NCI-H2171 (cell line): ENCODE measurements at places on chromosomes 2 and 18.

DNA sequence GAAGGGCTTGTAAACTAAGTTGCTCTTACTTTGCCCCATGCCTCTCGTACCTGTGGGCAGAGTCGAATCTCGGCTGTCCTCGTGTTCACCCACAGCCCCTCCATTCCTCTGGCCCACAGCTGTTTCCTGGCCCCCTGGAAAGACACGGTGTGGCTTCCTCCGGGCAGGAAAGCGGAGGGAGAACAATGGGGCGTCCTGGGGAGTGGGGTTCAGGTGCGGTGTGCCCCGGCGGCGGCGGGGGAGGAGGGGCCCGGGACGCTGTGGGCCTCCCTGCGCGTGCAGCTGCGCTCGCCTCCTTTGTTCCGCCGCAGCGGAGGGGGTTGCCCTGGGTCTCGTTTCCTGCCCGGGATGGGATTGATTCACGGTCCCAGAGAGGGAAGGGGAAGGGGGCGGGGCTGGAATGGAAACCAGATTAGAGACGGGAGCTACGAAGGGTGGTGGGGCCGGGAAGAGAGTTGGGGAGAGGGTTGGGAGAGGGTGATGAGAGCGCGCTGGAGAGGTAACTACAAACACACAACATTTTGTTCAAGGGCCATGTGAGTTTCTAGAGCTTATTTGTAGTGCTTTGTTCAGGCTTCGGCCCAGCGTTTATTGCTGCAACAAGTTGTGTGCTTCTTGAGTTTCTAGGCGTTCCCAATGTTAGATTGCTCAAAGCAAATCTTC lies 796 bp downstream of the MYO1B start:
- DNase-seq: peak; percentile 80

DNA sequence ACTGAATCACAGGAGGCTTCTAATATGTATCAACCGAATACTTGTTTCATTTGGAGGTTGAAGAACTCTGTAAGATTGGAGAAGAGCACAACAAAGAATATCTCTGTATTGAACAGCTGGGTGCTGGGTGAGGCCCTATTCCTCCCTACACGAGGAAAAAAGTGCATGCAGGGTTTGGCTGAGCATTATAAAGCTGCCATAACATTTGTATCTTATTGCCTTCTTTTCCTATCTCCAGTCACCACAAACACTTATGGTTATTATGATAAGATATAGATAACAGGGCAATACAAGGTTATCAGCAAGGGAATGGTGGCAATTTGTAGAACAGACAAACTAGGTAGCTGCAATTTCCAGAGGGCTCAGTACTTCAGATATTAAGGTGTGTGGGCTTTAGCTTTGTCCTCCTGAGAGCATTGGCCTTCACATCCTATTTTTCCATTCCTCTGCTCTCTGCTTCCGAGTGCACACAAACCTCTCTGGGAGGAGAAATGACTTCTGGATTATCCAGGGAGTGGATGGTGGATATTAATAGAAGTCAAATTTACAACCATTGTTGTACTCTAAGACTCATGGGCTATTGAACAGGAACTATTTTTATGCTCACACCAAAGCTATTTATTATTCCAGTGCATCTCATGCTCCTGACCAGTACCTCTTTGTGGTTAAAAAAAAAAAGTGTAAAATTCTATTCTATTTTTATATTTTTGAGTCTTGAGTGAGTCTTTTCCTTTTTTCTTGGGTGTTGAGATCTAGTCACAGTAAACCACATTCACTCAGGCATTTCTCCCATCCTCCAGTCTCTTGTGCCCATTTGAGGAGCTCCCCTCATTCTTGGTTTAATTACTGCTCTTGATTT lies 248.4 kb downstream of the ETAA1 start:
- DNase-seq: no peak

DNA sequence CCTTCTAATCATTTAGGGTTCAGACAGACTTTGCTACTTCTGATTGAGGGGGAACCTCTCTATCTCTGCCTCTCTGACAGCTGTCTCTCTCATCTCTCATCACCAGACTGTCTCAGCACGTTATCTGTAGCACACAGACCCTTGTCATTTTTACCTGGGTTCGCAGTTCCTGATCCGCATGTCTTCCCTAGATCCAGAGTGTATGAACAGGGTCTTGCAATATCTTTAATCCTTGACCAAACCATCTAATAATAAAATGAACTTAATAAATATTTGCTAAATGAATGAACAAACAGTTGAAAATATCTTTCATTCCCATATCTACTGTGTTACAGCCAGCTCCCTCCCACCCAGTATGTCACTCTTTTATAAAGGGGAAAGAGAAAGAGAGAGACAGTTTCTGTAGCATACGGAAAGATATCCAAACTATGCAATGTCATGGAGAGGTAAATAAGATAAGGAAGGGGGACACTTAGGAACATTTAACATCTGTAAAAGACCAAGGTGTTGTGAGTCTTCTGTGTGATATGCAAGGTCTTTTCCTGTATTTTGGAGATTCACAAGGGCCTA lies 507.6 kb downstream of the SUCLG1 start:
- no peak for DNase-seq

GRCh38 chr2:151760139-151760650 lies 25.9 kb upstream of the NEB start:
- no peak for DNase-seq

DNA sequence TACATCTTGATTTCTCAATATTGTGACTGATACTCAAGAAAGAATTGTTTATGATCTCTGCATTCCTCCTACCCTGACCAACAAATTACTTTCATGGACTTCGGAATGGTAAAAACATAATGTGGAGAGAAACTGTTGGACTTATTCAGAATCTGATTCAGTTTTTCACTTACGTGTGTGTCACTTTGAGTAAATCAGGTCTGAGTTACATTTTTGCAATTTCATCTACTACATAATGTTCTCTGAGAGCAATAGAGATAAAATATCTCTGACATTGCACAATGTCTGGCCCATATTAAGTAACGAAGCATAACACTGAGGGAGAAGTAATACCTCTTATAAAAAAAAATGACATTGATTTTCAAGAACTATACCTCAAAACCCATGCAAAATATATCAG lies 1337.9 kb upstream of the CHAC2 start:
- no peak for DNase-seq

GRCh38 chr2:239305222-239305575 lies 95.6 kb downstream of the HDAC4 start:
- DNase-seq: no peak

DNA sequence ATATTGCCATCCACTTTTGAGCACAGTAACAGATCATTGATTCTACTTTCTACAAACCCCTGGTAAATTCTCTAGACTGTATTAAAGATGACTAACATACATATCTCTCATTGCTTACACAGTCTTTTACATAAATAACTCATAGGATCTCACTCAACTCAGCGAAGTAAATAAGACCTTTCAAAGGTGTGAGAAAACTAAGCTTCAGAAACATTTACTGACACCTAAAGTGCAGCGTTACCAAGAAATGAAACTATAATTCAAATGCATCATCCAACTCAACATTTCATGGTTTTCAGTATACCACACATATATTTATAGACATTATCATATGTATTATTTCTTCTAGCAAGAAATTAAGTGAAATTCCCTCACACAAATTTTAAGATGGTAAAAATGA lies 189.8 kb downstream of the METTL4 start:
- no peak for DNase-seq

- DNase-seq: no peak
Measured at GRCh38 chr2:120347396-120348060, 1.6 kb downstream of the INHBB start.

DNA sequence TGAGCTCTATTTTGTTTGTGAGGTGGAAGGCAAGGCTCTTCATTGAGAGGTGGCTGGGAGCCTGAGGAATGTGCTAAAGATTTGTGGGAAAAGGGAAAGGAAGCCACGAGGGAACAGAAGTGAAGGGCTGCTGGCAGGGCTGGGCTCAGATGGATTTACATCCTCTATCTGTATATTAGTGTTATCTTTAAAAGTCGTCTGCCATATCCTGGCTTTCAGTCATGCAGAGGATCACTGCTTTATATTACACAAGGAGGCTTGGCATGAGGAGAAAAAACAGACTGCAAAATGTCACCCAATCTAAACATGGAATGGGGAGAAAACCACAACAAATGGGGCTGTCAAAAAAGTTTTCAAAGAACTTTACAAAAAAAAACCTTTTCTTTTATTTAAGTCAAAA lies 434.4 kb downstream of the HRH4 start:
- no peak for DNase-seq

- no peak for DNase-seq
Measured at GRCh38 chr2:102075479-102075878, 67.1 kb upstream of the IL1R1 start.

- DNase-seq: no peak
Measured at GRCh38 chr2:60480089-60480773, 73.2 kb downstream of the BCL11A start.

- no peak for DNase-seq
Measured at GRCh38 chr2:189835855-189836558, 51.8 kb downstream of the PMS1 start.

GRCh38 chr2:199364153-199364552 lies 93.6 kb downstream of the SATB2 start:
- DNase-seq: no peak

GRCh38 chr18:79631096-79631507 lies 48.5 kb upstream of the CTDP1 start:
- no peak for DNase-seq

DNA sequence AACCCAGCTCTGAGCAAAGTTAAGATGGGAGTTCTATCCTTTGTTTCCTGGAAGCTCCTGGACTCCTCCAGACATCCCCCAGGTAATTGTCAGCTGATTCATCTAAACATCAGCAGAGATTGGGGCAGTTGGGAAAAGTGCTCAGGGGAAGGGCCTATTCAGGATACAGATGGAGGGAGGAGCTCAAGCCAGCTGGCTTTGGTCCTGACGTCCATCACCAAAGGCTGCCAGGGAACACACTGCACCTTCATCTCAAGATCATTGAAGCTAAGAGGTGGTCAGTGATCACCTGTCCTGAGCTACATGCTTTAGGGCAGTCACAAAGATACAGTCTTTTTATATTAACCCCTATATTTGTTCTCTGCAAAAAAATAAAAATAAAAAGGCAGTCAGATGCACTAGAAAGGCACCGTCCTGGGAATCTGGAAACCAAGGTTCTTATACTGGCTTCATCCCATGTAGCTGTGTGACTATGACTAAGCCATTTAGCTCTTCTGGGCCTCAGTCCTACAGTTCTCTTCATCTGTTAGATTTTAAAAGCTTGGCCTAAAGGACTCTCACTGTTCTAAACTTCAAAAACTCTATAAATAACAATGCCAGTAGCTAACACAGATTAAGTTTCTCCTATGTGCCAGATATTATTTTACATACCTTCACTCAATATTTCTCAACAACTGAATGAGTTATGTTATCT lies 446.5 kb downstream of the BCL11A start:
- DNase-seq: no peak

GRCh38 chr2:192049362-192049761 lies 145.4 kb downstream of the TMEFF2 start:
- no peak for DNase-seq

- DNase-seq: no peak
Measured at GRCh38 chr2:76320716-76321115, 610.0 kb upstream of the GCFC2 start.

GRCh38 chr2:10224734-10225133 lies 78.0 kb upstream of the HPCAL1 start:
- DNase-seq: no peak

DNA sequence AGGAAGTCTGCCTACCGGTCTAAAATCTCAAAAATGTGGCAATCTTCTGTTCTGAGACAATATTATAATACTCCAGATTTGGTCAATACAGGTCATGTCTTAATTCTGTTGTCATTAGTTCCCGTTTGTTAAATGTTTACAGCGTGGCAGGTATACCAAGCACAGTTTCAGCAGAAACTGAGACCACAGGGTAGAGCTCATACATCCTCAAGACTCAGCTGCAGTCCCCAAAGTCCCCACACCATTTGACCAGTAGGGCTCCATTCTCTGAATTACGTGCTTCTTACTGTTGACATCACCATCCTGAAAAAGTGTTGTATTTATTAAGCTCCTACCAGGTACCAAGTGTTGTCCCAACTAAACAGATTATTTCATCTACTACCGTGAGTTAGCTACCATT lies 157.1 kb downstream of the MC4R start:
- no peak for DNase-seq

GRCh38 chr2:146982393-146982846 lies 862.4 kb upstream of the ACVR2A start:
- DNase-seq: no peak

DNA sequence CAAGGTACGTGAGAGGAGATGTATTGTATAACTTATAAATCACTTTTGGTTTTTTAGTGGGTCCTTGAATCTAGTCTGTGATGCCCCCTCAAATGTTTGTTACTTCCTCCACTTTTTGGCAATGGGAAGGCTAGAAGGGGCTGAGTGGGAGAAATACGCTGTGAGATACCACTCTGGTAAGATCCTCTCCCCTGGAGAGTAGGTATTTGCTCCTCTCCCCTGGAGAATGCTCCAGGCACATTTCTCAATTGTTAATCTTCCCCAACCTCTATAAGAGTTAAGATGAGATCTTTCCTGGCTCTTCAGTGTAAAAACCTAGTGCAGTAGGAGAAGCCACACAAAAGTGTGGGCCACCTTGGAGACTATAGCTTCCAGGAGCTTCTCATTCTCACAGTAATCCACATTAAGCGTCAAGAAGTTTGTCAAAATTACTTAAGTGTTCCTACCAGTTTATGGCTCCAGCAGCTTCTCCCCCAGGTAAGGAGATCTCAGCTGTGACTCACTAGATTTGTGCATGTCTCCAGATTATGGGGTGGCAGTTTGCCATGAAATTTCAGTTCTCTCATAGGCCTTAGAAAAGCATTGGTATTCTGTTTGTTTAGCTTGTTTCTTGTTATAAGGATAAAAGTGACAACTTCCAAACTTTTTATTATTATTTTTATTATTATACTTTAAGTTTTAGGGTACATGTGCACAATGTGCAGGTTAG lies 182.6 kb downstream of the FSIP2 start:
- no peak for DNase-seq

DNA sequence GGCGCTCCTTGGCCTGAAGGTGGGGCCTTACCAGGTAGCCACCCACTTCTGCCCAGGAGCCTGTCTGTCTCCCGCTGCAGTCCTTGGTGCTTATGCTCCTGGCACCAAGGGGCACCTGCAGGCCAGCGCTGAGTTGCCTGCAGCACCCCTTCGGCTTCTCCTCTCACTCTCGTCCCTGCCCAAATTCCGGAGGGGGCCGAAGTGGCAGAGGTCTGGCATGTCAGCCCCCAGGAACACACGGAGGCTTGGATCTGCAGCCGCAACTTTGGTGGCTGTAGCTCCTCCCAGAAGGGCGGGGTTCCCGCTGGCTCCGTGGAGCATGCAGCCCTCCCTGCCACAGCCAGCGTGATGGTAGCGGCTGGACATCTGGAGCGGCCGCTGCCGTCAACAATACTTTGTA lies 37.7 kb upstream of the ZNF804A start:
- DNase-seq: no peak

GRCh38 chr2:198325359-198325758 lies 521.0 kb downstream of the PLCL1 start:
- no peak for DNase-seq

- no peak for DNase-seq
Measured at GRCh38 chr2:215347878-215348277, 36.0 kb downstream of the ATIC start.

DNA sequence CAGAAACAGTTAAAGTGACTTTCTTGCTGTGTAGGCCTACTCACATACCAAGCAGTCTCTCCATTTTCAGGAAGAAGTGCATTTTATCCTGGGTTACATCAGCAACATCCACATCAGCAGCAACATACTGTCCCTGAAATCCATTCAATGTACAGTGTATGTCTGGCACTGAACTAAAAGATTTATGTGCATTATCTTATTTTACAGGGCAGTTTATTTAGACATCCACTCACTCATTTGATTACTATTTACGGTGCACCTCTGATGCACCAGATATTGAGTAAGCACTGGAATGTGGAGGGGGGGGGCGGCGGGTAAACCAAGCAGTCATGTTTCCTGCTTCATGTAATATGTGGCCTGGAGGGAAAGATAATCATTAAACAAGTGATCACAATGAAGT lies 1128.2 kb downstream of the BCL11A start:
- no peak for DNase-seq
